ENCODE measurements at places on chromosomes 1 and 21.

GRCh38 chr1:39378377-39378776 is 113.1 kb upstream of the BMP8A start:
- peak; percentile 16 for DNase-seq

- DNase-seq = no peak
Measured at GRCh38 chr1:178867670-178868069, 3.2 kb downstream of the ANGPTL1 start.

DNA sequence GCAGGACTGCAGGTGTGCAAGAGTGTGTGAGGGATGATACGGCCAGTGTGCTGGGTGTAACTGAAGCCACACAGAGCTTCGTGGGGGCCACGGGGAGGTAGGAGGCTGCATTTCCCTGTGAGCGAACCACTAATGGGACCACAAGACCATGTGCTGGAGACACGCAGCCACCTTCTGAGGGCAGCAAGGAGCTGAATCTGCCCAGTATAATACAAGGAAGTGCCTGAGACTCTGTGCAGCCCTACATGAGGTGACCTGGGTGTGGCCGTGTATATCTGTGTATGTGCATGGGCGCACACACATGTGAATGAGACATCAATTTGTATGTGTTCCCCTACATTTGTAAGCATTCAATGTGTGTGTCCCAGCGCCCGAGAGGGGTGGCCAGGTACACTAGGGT is 50.8 kb downstream of the CHD5 start:
- DNase-seq = no peak

GRCh38 chr1:164163289-164163849 is 395.6 kb upstream of the PBX1 start:
- no peak for DNase-seq

DNA sequence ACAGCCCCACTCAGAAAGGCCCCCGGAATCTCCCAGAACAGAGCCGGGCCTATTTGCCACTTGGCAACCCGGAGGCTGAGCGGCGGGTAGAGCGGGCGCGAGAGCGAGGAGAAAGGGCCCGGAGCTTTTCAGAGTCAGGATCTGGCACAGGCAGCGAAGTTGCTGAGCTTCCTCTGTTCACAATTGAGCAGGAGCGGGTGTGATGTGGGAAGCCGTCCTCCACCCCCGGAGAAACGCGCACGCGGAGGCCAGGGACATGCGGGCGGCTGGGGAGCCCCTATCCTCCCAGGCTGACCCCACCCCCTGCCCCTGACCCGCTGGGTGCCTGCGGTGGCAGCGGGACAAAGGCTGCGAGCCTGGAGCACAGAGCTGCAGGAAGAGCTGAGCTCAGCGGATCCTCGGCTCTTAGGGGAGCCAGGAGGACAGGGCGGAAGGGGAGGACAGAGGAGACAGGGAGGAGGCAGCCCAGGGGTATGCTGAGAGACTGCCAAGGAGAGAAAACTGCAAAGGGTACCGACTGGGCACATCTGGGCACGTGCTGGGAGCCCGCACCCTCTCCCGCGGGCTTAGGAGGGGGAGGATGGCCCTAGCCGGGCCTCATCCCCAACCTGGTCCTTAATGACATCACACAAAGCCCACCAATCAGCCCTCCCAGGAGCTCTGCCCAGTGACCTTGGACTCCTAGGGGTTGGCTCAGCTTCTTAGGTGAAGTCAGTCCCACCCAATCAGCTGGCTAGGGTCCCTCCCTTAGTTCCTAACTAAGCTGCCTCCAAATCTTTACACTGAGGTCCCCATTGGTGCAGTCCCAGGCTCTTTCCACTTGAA is 9.3 kb downstream of the KIF21B start:
- no peak for DNase-seq

DNA sequence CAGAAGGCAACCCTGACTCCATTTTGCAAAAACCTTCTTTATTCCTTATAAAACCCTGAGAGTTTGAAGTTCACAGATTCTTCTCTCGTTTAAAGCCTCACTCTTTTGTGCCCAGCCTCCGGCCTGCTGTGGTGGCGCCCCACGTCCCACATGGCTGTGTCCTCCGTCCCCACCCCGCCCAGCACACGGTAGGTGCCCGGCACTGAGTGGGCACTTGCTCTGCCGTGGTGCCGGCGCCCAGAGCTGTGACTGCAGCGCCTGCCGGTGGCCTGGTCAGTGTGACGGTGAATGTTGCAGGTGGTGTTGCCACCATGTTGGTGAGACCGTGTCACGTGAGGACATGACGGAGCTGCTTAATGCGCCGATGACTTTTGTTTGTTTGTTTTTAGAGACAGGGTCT is 9.4 kb downstream of the ATAD3A start:
- DNase-seq = no peak

- no peak for DNase-seq
Measured at GRCh38 chr21:14259747-14260146, 43.8 kb downstream of the RBM11 start.

- no peak for DNase-seq
Measured at GRCh38 chr1:219433496-219434131, 179.3 kb downstream of the ZC3H11B start.

GRCh38 chr1:29756498-29756897 is 520.2 kb downstream of the PTPRU start:
- DNase-seq = no peak

- DNase-seq = no peak
Measured at GRCh38 chr1:212271823-212272485, 13.3 kb upstream of the PPP2R5A start.

DNA sequence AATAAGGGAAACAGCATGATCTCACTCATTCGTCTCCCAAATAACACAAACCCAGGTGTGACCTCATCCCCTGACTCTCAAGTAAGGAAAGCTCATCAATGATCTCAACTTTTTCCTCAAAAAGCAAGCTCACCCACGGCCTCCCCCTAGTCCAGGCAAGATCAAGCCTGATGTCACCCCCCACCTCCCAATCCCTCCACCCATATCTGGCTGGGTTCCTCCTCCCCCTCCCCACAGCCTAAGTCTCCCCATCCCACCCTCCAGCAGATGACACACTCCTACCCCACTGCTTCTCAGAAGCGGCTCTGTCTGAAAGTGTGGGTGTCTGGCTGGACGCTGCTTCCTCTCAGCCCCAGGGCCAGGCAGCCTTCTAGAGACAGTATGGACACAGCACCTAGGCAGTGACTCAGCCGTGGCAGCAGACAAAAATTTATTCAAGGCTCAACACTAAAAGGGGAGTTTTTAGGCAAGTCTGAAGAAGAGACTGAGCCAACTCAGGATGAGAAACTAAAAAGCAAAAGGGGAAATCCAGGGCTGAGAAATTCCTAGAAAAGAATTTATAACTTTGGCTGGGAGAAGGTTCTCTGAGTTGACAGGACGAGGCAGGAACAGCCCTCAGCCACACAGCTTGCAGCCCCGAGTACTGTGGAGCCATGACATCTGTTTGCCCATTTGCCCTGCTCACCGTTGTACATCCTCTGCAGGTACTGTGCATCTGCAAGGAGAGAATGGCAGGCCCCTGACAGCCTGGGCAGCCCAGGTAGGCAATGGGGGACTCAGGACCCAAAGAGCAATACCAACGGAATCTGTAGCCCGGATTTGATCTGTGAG is 81.6 kb upstream of the LRRC8D start:
- peak; percentile 40 for DNase-seq

DNA sequence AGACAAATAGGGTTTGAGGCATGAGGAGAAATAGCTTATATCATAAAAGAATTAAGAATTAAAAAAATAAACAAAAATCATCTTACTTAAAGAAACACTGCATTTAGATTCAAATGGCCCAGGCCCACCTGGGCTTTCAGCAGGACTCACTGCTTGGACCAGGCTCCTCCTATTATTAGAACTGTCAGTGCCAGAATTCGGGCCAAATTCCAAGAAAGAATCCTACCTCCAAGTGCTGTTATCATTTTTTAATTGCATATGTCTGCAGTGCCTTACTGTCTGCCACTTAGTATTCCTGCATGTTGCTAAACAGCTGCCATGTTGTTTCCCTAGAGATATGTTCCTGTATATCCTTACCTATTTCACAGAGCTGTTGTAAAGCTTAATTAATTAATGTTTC is 112.0 kb downstream of the BARHL2 start:
- no peak for DNase-seq

- no peak for DNase-seq
Measured at GRCh38 chr1:35191429-35192055, 1.4 kb downstream of the SFPQ start.

DNA sequence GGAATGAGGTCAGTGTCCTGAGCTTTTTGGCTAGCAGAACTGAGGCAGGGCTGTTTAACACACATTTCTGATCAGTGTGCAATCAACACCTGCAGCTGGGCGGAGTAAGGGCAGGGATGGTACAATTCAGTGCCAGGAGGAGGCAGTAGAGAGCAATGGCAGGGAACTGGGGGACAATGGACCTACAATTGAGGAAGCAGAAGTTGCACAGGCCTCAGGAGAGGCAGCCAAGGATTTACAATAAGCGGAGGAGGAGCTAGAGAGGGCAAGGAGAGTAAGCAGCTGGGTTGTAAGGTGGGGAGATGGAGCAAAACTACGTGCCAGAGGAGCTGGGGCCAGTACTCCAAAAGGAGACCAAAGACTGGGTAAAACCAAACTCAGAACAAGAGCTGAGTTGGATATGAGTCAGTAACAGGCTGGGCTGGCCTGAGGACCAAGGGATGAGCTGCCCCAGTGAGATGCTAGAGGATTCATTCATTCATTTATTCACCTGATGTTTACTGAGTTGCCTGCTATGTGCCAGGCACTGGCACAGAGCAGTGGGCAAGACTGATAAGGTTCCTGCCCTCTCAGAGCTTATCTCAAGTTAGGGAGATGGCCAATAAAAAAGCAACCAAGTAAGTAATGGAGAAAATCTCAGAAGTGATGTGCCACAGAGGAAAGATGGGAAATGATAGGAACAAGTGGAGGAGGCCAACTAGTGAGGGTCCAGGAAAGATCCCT is 10.4 kb upstream of the GALE start:
- peak; percentile 57 for DNase-seq

DNA sequence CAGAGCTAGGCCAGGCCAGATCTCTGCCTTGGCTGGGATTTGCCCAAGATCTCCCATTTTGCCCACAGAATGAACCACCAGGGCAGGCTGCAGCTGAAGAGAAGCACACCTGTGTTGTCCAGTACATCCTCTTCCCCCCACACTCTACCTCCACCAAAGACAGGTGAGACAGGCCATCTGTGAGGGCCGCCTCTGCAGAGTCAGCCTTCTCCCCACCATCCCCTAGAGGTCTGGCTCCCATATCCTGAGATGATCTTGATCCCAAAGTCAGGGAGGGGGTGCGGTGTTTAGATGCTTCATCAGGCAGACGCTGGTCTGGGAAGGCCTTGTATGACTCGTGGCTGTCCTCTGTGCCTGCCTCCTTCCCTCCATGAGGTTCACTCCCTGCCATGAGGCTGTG is 28.7 kb downstream of the HYI start:
- no peak for DNase-seq

- DNase-seq = peak; percentile 31
Measured at GRCh38 chr1:99004861-99005442, at the start of gene PLPPR5. Gene PLPPR5 (minus strand): TSS chr1:99004861. CDS start chr1:99004671, 190 bp downstream.

- no peak for DNase-seq
Measured at GRCh38 chr1:30323352-30323751, 400.0 kb downstream of the MATN1 start.

GRCh38 chr1:9269721-9270120 is 23.0 kb upstream of the SPSB1 start:
- no peak for DNase-seq

- no peak for DNase-seq
Measured at GRCh38 chr1:242691610-242691945, 167.1 kb upstream of the PLD5 start.

DNA sequence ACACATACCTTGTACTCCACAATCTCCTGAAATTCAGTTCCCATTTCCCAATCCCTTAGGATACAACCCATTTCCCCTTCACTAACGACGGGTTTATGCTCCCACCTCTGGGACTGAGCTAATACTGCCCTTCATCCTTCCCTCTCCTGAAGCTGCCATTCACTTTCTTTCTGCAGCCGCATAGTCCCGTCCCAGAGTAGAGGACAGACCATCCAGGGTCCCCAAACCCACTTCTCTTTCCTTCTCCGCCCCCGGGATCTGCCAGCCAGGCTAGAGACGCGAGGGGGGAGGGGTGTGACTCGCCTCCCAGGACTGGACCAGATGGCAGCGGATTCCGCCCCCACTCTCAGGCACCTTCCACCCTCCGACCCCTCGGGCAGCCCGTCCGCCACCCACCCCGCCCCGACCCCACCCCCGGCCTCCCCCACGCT is 679 bp downstream of the ABL2 start:
- DNase-seq = peak; percentile 28

DNA sequence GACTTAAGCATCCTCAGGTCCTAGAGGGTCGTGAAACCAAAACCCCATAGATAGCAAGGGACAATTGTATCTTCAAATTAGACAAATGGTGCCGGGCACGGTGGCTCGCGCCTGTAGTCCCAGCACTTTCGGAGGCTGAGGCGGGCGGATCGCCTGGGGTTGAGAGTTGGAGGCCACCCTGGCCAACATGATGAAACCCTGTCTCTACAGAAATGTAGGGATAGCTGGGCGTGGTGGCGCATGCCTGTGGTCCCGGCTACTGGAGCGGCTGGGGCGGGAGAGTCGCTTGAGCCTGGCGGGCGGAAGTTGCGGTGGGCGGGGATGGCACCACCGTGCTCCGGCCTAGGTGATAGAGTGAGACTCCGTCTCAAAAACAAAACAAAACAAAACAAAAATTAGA is 780.6 kb downstream of the BRINP3 start:
- DNase-seq = no peak

- peak; percentile 50 for DNase-seq
Measured at GRCh38 chr1:172746091-172746949, 87.4 kb downstream of the FASLG start.

DNA sequence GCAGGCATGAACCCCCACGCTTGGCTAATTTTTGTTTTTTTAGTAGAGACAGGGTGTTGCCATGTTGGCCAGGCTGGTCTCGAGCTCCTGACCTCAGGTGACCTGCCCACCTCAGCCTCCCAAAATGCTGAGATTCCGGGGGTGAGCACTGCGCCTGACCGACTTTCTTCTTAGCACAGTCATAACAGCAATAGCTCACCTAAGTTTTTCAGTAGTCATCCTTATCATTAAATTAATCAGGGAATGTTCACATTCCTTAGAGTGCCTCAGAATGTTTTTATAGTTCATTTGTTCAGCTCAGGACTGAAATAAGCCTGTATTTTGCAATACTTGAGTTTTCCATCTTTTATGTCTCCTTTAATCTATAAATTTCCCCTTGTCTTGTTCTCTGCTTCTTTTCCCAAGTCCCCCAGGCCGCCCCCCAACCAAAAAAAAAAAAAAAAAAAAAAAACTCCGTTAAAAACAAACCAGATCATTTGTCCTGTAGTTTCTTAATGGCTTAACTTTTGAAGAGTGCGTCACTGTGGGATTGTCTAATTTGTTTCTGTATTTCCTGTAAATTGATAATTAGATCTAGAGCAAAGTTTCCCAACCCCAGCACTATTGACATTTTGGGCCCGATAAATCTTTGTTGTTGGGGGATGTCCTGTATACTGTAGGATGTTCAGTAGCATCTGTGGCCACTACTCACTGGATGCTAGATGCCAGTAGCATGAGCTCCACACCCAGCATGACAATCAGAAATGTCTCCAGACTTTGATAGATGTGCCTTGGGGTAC is 120.7 kb downstream of the ITSN1 start:
- no peak for DNase-seq

Data from CD4-positive, alpha-beta T cell treated with Interleukin-6 for 4 hours (primary cell).